Eye (tissue), 1 donor: ENCODE measurements at places on chromosomes 11 and 22.

- no peak for DNase-seq
Measured at GRCh38 chr22:24706732-24707469, 67.6 kb downstream of the PIWIL3 start.

- DNase-seq = no peak
Measured at GRCh38 chr11:34744511-34744910, 123.6 kb downstream of the EHF start.

DNA sequence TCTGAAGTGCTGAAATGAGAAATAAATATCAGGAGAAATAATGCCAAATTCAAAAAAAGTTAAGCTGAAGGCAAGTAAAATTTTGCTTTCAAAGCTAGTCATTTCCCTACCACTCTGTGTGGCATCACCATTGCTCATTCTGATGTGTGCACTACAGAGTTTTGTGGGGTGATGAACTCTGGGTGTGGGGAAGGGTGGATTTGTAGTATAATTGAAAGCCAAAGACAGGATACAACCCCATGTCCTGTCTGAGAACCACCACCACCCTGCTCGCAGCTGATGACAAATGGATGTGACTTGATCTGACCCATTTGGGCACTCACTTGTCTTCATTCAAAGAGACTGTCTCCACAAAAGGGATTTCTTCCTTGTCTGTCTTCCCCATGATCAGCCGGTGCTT lies 19.3 kb upstream of the TMEM9B start:
- no peak for DNase-seq

GRCh38 chr11:59254286-59254685 lies 41.6 kb upstream of the MPEG1 start:
- no peak for DNase-seq

DNA sequence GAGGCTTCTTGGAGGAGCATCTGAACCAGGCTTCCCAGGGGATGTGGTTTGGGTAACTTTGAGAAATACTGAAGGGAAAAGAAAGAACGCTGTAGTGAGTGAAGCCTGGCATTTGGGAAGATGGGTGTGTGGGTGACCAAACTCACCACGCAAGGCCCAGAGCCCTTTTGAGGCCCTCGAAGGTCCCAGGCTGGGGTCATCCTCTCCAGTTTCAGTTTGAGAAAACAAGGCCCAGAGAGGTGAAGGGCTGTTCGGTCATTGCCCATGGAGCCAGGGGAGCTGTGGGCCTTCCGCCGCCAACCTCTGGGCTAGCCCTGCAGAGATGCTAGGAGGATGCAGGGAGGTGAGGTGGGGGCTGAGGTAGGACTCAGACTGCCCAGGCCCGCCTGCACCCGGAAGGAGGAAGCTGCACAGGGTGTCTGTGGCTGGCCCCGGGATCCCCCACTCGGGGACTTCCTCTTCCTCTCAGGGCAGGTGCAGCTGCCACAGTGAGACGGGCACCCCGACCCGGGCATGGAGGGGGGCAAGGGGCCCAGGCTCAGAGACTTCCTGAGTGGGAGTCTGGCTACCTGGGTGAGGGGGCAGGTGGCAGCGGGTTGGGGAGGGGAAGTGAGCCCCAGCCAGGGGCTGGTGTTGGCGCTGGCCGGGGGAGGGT lies at the start of gene CCDC88B:
Gene CCDC88B, plus strand, starts transcription at position 451 of the 655 bp plus-strand sequence. Its CDS starts 63 bp downstream, at position 514.
- DNase-seq = no peak
